ENCODE measurements at places on chromosomes 2 and 18.

- no peak for DNase-seq
Measured at GRCh38 chr2:16322308-16323125, 343.1 kb downstream of the CYRIA start.

DNA sequence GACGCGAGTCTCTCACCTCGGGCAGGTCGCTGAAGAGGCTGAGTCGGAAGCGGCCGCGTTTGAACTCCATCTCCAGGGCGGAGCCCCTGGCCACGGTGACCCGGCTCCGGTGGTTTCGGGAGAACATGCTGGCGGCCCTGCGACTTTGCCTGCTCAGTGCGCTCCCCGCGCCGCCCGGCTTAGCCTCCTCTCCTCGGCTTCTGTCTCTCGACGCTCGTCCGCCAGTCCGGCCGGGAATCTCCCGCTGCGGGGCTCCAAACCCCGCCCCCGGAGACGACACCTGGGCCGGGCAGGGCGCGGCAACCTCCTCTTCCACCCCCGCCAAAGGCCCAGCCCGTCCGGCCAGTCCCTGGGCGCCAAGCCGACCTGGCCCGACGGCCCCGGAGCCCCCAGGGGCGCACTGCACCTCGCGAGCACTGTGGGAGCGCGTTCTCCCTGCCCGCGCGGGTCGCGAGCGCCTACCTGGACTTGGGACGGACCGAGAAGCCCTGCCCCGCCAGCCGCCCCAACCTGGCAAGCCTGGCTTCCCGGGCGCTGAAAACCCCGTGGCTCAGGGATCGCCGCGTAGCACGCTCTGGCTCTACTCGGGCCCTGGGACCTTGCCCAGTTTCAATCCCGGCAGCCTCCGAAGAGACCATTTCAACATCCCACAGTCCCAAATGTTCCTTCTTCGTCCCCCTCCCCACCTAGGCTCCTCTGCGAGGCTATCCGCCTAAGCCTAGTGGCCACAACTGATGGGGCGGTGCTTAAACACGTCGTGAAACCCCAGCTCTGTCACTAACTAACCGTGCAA, at the start of gene RTKN:
RTKN (minus strand) TSS at position 248 of the 793 bp plus-strand sequence; CDS start at position 127, 121 bp downstream.
- DNase-seq, result no peak

DNA sequence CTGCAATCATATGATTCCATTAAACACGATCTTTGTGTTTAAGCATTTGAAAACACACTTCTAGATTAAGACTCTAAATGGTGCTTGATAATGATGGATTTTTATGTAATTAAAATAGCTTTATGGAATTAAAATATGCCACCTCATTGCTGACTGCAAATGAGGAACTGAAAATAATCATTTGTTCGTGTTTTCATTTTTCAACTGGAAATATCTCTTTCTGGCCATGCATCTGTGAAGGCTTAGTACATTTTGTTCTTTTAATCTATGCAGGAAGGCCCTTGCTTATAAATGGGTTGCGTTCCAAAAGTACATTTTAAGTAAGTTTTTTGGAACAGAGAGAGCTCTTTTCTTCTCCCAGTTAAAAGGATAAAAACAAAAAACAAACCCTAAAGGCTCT, 125.5 kb downstream of the MC4R start:
- DNase-seq, result no peak

DNA sequence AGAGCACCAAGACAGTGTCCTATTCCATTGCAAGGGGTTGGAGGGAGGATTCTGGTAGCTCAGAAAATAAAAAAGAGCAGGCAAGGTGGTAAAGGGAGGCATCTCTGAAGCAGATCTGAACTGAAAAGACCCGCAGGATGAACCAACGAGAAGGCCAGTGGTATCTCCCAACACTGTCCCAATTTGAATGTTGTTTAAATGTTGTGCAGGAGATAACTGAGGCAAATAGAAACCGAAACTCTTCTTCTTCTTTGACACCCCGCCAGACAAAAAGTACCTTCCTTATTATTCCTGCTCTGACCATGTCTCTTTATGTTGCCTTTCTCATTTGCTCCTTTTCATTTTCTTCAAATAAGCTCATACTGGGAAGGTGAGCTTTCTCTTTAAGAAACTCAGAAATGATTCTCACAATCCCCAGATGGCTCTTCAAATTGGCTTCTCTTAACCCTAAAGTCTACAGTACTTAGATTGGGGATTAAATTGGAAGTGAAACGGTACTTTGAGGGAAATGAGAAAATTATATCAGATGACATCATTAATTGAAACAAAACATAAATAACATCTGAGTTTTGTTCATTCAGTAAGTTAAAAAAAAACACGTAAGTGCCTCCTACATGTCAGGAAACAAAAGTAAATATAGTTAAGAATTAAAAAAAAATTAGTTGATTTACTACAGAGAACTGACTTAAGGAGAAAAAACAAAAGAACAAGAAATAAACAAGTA, 143.6 kb downstream of the WDPCP start:
- DNase-seq, result no peak

DNA sequence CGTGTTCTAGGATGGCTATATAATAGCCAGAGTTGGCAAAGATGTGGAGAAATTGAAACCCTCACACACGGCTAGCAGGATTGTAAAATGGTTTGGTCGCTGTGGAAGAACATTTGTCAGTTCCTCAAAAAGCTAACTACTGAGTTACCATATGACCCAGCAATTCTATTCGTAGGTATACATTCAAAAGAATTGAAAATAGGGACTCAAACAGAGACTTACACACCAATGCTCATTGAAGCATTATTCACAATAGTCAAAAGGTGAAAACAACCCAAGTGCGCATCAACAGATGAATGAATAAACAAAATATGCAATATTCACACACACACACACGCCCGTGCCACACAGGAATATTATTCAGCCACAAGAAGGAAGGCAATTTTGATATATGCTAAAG, 98.7 kb downstream of the PLA2R1 start:
- no peak for DNase-seq

GRCh38 chr2:138445227-138445626, 56.3 kb upstream of the SPOPL start:
- DNase-seq, result no peak

Data from bone marrow (tissue), 2 donors.